Forelimb muscle (tissue), 1 donor: ENCODE measurements at places on chromosomes 5 and 9. TPM values are rescaled to one million over a fixed set of nuclear protein-coding genes. Genes with fewer than 3 reads are reported as not detected.

- no peak for DNase-seq
Measured at GRCh38 chr5:135332519-135333150, 66.4 kb downstream of the MACROH2A1 start.

DNA sequence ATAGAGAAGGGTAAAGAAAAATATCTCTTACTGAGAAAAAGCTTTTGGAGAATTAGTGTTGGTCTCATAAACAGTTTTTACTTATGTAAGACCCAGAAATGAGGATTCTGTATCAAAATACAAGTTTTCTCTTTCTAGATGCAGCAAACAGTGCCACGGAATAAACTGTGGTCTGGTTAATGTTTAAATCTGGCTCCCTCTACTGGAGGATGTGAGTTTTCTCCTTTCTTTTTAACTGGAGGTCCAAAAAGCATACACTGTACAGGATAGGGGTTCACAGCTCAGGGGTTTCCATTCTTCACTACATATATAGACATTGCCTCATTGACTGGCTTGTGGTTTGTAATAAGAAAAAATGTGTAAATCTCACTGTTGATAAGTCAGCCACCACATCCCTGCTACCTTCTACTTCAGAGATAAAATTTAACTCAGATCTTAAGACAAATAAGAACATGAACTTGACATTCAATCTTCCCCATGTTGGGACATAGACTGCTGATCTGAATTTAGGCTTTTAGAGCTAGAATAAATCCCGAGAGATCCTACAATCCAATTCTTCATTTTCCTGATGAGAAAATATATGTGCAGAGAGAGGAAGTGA, 98.9 kb downstream of the CFAP95 start:
- DNase-seq, result peak; percentile 36

DNA sequence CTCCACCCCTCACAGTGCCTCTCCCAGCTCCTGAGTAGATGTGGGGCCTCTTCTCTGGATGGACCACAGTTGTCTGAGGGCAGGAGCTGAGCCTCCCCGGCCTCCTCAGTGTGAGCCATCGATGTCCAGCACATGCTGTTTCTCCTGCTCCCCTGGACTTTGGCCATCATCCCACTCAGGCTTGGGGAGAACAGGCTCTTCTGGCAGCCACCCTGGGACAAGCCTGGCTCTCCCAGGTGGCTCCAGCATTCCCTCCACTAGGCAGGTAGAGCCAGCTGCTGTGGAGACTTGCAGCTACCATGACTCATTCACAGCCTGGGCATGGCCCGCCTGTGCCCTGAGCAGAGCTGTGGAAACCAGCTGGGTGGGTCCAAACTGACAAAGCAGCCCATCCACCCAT, 77.0 kb downstream of the CSNK1A1 start:
- DNase-seq, result no peak

DNA sequence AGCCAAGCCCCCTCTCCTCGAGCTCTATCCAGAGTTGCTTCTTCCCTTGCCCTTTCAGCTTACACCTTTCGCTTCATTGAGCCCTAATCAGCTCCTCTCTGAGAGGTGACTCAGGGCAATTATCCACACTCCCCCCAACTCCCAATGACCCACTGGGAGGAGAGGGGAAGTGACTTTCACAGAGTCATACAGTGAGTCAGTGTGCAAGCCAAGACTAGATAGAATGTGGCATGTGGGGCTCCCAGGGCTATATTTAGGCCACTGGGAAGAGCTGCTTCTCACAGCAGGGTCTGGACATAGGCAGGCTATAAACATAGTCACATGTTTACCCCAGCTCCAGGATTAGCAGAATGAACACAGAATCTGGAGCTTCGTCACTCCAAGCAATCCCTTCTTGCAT, 57.4 kb downstream of the NRG2 start:
- no peak for DNase-seq

DNA sequence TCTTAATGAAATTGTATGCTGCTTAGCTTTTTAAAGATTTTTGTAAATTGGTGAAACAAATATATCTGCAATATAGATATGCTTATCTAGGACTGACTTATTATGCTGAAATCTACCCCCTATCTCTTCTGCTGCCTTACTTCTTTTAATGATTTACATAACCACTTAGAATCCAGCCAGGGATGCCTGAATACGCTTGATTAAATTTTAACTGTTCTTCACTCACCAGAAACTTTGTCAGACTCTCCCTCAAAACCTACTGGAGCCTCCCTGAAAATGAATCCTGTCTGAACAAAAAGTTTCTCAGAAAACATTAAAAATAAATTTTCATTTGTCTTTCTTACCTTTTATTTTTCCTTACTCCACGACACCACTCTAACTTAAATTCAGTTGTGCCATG, 111.7 kb downstream of the ST8SIA4 start:
- DNase-seq, result no peak

- no peak for DNase-seq
Measured at GRCh38 chr5:174997688-174998087, 273.3 kb downstream of the MSX2 start.

DNA sequence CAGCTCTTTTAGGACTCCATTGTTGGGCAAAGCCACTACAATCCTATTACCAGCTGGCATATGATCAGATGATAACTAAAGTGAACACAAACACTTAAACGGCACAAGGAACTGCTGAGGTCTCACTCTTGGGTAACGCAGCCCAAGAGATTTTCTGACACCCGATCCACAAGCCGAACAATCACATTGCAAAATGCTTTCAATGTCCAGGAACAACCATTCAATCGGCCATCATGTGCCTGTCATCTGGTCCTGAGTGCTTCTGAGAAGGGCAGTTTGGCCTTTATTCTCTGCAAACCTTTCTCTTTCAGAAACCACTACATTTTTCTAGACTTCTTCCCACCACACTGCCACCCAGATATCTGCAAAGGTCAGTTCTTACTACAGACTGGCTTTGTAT, 283.1 kb downstream of the GLIS3 start:
- DNase-seq, result no peak

- no peak for DNase-seq
Measured at GRCh38 chr5:3122216-3122615, 370.7 kb upstream of the IRX2 start.

- peak; percentile 75 for DNase-seq
Measured at GRCh38 chr5:173583346-173583745, 33.1 kb downstream of the BOD1 start.

DNA sequence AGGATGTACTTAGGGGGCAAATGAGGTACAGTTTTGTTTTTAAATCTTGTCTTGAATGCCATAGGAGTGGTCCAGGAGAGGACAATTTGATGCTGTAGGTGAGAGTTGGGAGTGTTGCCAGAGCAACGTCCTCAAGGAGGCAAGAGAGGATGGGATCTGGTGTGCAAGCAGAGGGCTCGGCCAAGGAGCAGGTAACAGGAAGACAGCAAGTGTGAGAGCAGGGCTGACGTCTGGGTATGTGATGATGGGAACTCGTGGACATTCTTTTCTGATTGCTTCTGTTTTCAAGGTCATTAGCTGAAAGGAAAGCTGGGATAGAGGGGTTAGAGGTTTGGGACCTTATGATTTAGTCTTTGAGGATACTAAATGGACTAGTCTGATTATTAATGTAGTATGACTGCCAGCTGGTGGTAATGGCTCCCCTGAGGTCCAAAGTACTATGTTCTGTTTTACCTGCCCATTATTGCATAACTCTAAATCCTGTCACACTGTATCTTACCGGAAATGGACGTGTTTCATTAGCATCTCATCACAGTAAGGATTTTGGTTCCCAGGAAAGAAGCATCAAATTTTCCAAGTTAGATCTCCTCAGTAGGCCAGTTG, 15.4 kb downstream of the GNPDA1 start:
- no peak for DNase-seq

DNA sequence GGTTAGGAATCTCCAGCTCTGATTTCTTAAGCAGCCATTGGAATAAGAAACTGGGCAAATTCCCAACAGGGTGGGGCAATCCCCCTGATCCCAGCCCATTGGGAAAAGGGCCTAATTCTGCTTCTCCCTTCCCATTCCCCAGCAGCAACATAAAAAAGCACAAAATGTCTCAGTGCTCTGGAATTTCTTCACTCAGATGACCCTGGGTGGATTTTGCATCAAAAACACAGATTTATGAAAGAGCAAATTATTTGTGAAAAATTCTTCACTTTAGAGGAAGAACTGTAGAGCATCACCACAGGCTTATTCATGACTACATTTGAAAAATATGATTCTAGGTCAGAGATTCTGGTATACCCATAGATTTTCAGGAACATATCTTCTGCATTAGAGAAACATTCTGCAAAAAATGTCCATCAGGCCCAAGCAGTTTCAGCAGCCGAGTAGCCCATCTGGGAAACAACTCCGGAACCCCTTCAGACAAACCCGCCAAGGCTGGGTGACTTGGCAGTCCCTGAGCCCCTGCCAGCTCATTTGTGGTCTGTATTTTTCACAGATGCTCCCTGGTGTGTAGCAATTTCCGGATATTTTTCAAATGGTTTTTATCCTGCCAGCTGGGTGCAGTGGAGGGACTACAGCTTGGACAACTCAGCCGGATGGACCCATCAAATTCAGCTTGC, 102.1 kb upstream of the RANBP3L start:
- no peak for DNase-seq

DNA sequence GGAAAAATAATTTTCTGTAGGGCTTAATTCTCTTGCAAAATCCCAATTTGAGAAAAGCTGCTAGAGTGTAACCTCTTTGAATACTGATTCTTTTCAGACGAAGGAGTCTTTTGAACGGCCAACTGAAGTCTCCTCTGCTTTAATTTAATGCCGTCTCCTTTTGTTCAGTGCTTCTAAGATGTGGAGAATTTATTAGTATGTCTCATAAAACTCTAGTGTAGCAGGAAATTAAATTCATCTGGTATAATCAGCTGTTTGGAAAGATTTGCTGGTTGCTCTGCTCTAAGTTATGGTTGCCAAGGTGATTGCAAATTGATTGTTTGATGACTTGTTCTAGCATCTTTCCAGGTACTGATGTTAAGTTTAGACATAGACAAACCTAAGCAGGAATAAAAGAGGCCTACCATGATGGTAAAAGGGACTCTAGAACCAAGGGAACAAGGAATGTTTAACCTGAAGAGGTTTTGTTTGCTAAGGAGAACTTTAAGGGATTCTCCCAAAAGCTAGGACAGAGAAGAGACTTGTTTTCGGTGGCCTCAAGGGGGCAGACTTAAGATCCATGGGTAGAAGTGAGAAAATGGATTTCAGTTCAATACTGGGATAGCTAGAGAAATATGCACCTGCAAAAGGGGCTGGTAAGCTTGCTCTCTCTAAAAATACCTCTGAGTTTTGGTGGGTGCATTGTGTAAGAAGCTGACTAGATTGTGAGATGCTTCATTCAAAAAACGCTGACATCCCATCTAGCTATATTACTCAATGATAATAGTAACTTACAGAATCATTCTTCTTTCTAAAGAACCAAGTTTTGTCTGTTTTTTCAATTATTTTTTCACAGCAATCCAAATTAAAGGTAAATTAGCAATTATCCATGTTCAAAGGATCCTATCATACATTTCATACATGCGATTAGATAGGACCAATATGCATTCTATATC, 5.7 kb upstream of the ADRB2 start:
- DNase-seq, result no peak

DNA sequence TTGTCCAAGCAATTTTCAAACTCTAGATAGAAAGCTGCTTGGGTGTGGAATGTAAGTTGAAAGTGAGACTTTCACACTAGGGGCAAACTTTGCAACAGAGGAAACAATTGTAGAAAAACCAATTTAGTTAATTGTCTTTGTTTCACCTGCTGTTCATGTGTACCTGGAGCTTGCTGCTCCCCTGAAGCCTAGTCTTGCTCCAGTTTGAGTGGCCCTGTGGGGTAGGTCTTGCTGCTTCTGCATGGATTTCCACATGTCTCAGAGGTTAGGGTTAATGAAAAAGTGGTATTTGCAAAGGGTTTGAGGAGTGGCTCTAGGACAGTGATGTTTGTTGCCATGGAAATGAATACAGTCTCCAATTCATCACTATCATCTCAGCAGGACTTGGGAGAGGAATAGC, 182.2 kb downstream of the FSTL4 start:
- DNase-seq, result no peak

GRCh38 chr5:129904667-129905472, 605 bp downstream of the CHSY3 start:
- no peak for DNase-seq

- no peak for DNase-seq
Measured at GRCh38 chr9:92180669-92181181, 65.5 kb upstream of the SPTLC1 start.

DNA sequence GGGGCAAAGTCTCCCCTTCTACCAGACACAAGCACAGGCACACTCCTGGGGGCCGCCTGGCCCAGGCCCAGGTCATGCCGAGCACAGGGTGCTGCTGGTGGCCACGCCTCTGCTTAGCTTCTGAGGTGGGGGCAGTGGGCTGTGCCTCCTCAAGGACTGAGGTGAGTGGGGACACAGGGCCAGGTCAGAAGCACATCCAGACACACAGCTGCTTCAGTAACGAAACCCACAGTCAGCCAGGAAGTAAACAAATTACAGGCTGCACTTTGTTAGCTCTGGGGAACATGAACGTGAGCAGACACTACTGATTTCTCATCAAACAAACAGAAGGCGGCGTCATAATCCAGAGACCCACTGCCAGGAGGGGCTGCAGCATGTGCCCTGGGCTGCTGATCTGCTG, 192.4 kb downstream of the HSPA4 start:
- DNase-seq, result no peak

GRCh38 chr5:124194282-124194681, 552.2 kb downstream of the ZNF608 start:
- no peak for DNase-seq

DNA sequence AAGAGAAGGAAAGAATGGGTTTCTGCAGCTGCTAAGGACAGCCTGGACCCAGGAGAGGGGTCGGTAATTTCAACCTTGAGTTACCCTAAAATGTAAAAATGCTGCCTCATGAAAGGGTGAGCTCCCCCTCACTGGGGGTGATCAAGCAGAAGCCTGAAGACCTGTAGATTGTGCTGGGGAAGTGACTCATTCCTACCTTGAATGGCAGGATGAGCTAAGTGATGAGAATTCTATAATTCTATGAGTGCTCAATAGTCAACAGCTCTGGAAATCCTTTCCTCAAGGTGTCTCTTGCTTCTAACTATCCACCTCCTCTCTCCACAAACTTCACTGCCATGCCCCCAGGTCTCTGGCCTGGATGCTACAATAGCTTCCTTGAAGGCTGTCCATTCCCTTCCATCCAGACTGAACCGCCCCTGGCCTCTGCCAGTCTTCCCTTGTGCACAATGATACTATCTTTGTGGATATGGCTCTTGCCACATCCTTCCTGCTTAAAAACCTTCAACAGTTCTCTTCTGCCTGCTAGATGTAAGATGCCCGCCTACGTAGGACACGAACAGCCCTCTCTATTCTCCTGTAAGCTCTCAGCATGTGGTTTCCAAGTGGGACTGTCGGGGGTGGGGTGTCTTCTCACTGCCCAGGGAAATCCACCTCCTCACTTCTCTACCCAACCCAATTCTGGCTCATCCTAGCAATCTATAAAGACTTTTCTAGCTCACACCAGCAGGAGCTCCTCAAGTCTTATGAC, 50.6 kb downstream of the PTPN3 start:
- no peak for DNase-seq

GRCh38 chr5:16936150-16936988, at the start of gene MYO10:
MYO10 (minus strand) TSS chr5:16936288; CDS start chr5:16935808, 480 bp downstream.
- no peak for DNase-seq

The TRAF1 gene
- polyA plus RNA-seq, result 4.3 TPM

The GCNT1 gene
- 4.1 TPM for polyA plus RNA-seq

The CTXN3 gene
- polyA plus RNA-seq, result 1.0 TPM

The TAF11L10 gene
- not detected for polyA plus RNA-seq

The FGF10 gene
- 4.5 TPM for polyA plus RNA-seq

The IFNA13 gene
- not detected for polyA plus RNA-seq
